ENCODE measurements at places on chromosomes 7 and 10. TPM values are rescaled to one million over a fixed set of nuclear protein-coding genes. Genes with fewer than 3 reads are reported as not detected.

Gene IQUB
- 2.5 TPM for total RNA-seq

Gene ADAM22
- 15.8 TPM for total RNA-seq

Gene C10orf62
- total RNA-seq = 0.96 TPM

Gene SBDS
- 32.0 TPM for total RNA-seq

Gene LEP
- total RNA-seq = not detected

Gene PRKAG2
- 20.6 TPM for total RNA-seq

Gene SVOPL
- total RNA-seq = 1.4 TPM

Gene MYH16
- total RNA-seq = not detected

Gene INMT
- total RNA-seq = 2.9 TPM

Gene GPRIN2
- total RNA-seq = 19.8 TPM

Gene CLRN3
- total RNA-seq = 2.7 TPM

Gene SERPINE1
- 0.11 TPM for total RNA-seq

Gene FLNC
- 6.9 TPM for total RNA-seq

Gene OR13A1
- 0.38 TPM for total RNA-seq

Gene C10orf105
- not detected for total RNA-seq

Gene ACSL5
- total RNA-seq = 0.33 TPM

Gene KIF11
- 25.9 TPM for total RNA-seq

All from progenitor cell of endocrine pancreas (in vitro differentiated cells).